ENCODE measurements at places on chromosomes 1 and 21.

GRCh38 chr1:75632350-75632949, 21.5 kb upstream of the SLC44A5 start:
- peaks cover 22% of the 10 kb centered on the region for H3K27me3 ChIP-seq
- no peak overlapping the region for H3K27ac ChIP-seq
- no peaks in the 10 kb centered on the region for H3K4me1 ChIP-seq
- no peak overlapping the region for H3K4me3 ChIP-seq
- no peaks in the 10 kb centered on the region for H3K36me3 ChIP-seq

- H3K4me3 ChIP-seq: no peak overlapping the region
- no peak overlapping the region for H3K27ac ChIP-seq
- DNase-seq: no peak
These were observed 22.3 kb upstream of the PEX19 start for GRCh38 chr1:160307118-160307791.

GRCh38 chr1:51627672-51628071, 10.8 kb downstream of the OSBPL9 start:
- peaks cover 21% of the 10 kb centered on the region for H3K4me1 ChIP-seq
- DNase-seq: peak; percentile 16
- H3K27me3 ChIP-seq: no peaks in the 10 kb centered on the region
- no peak overlapping the region for H3K27ac ChIP-seq
- H3K4me3 ChIP-seq: no peak overlapping the region
- peaks cover 1% of the 10 kb centered on the region for H3K36me3 ChIP-seq

DNA sequence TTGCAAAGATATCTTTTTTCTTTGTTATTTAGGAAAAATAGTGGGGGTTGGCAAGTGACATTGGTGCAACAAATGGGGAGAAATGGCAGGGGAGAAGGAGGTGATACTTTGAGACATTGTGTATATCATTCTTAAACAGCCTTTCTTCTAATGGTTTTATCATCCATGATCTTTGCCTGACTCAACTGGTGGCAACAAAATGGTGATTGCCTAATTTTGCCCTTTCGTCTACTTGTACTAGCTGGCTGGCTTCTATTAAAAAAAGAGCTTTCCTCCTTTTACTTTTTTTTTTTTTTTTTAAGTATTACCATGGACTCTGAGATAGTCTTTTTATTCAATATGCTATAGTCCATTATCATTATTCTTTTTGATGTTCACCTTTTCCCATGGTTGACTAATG, 27.7 kb downstream of the DESI2 start:
- DNase-seq: no peak
- no peak overlapping the region for H3K27ac ChIP-seq
- no peaks in the 10 kb centered on the region for H3K27me3 ChIP-seq

DNA sequence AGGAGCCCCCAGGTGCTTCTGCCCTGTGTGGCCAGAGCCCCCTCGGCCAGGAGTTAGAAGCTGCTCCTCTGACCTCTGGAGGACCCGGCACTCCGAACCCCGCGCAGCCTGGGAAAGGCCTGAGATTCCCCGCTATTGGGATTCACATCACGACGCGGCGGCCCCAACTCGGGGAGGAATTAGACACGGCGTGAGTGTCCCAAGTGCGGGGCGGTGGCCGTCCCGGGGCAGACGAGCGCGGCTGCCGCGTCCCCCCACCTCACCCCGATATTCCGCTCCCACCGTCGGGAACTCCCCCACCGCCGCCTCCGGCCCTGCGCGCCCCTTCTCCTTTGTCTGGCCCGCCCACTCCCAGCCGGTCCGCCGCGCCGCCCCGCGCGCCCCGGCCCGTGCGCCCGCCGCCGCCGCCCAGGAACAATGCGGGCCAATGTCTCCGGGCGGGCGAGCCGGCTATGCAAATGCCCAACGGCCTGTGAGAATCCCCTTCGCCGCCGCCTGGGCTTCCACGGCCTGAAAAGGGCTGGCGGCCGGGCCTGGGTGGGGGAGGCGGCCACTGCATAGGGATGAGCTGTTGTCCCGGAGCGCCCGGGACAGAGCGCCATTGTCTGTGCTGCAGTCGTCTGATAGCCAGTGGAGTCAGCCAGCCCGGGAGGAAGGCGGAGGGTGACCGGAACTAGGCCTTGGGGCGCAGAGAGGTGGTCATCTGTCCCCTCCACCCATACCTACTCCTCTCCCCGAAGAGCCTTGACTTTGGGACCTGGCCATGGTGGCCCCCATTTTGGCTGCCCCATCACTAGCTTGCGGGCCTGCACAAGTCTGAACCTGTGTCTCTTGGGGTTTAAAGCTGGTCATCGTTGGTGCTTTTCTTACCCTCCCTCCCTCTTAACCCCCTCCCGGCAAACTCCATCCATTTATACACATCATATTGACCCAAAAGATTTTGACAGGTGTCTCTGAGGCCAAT, 19.4 kb downstream of the RHBG start:
- peaks cover 25% of the 10 kb centered on the region for H3K27me3 ChIP-seq
- peaks cover 5% of the 10 kb centered on the region for H3K4me1 ChIP-seq
- H3K4me3 ChIP-seq: no peak overlapping the region
- no peak overlapping the region for H3K27ac ChIP-seq

GRCh38 chr1:16145662-16146278, 10.1 kb downstream of the EPHA2 start:
- no peak for DNase-seq
- no peaks in the 10 kb centered on the region for H3K36me3 ChIP-seq
- H3K27me3 ChIP-seq: peaks cover 1% of the 10 kb centered on the region
- H3K27ac ChIP-seq: no peak overlapping the region
- no peak overlapping the region for H3K4me3 ChIP-seq

GRCh38 chr1:89051955-89052312, 13.1 kb downstream of the GBP1 start:
- H3K27me3 ChIP-seq: no peaks in the 10 kb centered on the region
- peaks cover 74% of the 10 kb centered on the region for H3K36me3 ChIP-seq
- peaks cover 5% of the 10 kb centered on the region for H3K4me1 ChIP-seq
- H3K27ac ChIP-seq: no peak overlapping the region
- DNase-seq: no peak

GRCh38 chr1:161733526-161733925, 12.2 kb downstream of the FCRLB start:
- no peaks in the 10 kb centered on the region for H3K36me3 ChIP-seq
- no peak overlapping the region for H3K27ac ChIP-seq

DNA sequence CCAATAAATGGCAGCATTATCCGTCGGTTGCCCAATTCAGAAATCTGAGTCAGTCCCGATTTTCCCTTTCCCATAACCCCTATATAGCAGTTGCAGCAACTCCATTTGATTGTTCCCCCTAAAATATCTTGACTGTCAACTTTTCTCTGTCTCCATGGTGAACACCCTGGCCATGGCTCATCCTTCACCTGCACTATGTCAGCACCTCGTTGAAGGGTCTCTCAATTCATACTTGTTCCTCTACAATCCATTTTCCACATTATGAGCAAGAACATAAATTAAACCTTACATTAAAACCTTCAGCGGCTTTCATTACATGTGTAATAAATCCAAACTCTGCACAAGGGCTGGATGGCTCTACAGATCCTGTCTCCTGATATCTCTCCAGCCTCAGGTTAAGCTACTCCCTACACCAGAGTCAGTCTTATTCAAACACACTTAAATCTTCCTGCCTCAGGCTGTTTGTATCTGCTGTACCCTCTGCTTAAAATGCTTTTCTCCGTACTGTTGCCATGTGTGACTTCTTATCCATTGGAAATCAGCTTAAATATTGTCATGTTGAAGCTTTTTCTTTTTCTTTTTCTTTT, 87.3 kb downstream of the BACH1 start:
- no peak overlapping the region for H3K27ac ChIP-seq
- no peak for DNase-seq
- no peak overlapping the region for H3K4me3 ChIP-seq

DNA sequence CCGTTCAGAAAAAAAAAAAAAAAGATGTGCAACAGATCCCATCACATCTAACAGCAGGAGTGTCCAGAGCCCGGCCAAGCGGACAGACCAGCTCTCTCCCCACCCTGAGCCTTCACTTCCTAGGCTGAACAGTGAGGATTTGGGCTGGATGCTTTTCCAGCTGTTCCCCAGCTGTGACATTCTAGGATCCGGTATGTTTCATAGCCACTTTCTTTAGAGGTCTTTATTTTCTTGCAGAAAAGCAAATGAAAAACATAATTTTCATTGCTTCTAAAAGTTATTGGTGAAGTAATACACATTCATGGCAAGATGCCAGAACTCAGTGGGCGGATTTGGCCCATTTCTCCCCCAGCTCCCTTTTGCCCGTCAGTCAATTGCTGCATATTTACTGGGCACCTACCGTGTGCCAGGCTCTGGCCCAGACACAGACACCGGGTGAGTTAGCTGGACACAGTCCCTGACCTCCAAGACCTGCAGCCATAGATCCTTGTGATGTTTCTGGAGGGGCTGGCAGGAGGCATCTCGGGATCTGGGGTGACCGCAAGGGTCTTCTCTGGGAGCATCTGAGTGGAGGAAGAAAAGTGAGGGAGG, 213.7 kb upstream of the VAMP3 start:
- peaks cover 11% of the 10 kb centered on the region for H3K27me3 ChIP-seq
- H3K4me3 ChIP-seq: no peak overlapping the region
- no peaks in the 10 kb centered on the region for H3K36me3 ChIP-seq
- H3K27ac ChIP-seq: no peak overlapping the region

DNA sequence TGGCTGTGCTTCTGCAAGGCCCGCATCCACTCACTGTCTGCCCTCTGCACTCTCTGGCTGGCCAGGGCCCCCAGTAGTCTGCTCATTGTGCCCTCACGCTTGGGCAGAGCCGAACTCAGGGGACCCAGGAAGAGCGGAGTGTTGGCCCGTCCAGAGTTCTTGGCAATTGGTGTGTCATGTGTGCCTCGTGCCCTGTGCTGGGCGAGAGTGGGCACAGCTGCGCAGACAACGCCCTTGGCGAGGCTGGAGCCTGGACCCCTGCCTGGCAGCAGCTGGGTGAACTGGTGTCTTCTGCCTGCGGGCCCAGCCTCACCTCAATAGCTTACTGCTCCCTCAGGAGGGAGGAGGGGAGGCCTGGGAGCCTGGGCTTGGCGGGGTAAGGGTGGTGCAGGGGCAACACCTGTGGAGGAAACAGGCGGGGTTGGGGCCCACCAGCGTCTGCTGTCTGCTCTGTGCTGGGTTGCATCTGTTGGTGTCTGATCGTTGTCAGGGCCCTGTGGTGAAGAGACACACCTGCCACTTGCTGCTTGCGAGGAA, 2.1 kb downstream of the GUK1 start:
- peaks cover 24% of the 10 kb centered on the region for H3K4me1 ChIP-seq
- H3K36me3 ChIP-seq: peaks cover 30% of the 10 kb centered on the region
- peaks cover 1% of the 10 kb centered on the region for H3K27me3 ChIP-seq
- DNase-seq: peak; percentile 14
- peak overlapping the region; percentile 95 for H3K27ac ChIP-seq
- H3K4me3 ChIP-seq: peak overlapping the region; percentile 97

DNA sequence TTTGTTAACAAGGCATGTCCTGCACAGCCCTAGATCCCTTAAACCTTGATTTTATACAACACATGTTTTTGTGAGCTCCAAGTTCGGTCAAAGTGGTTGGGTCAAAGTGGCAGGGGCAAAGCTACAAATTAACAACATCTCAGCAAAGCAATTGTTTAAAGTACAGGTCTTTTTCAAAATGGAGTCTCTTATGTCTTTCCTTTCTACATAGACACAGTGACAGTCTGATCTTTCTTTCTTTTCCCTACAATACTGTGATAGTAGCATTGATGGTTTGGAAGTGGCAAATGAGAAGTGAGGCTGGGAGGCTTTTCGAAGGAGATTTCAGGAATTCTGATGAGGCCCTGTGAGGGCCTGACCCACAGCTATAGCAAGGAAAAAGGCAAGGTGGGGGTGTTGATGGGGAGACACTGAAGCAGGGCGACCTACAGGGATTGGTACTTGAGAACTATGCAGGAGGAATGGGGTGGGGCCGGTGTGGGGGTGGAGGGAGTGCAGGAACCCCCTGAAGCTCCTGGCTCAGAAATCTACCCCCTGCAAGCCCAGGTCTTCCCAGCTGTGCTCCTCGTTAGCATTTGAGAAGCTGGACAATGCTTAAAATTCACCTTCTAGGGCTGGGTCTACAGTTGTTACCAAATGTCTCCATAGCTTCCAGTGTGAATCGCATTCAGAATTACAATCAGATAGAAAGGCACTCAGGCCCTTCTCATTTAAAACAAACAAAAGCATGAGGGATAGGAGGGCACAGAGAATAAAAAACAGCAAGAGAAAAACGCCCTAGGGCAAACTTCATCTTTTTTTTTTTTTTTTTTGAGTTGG, 102.6 kb upstream of the PPM1J start:
- H3K36me3 ChIP-seq: no peaks in the 10 kb centered on the region
- peaks cover 5% of the 10 kb centered on the region for H3K27me3 ChIP-seq
- no peak overlapping the region for H3K27ac ChIP-seq

Data from activated CD4-positive, alpha-beta T cell treated with anti-CD3 and anti-CD28 coated beads for 36 hours (primary cell).